ENCODE measurements at places on chromosomes 6 and 20.

DNA sequence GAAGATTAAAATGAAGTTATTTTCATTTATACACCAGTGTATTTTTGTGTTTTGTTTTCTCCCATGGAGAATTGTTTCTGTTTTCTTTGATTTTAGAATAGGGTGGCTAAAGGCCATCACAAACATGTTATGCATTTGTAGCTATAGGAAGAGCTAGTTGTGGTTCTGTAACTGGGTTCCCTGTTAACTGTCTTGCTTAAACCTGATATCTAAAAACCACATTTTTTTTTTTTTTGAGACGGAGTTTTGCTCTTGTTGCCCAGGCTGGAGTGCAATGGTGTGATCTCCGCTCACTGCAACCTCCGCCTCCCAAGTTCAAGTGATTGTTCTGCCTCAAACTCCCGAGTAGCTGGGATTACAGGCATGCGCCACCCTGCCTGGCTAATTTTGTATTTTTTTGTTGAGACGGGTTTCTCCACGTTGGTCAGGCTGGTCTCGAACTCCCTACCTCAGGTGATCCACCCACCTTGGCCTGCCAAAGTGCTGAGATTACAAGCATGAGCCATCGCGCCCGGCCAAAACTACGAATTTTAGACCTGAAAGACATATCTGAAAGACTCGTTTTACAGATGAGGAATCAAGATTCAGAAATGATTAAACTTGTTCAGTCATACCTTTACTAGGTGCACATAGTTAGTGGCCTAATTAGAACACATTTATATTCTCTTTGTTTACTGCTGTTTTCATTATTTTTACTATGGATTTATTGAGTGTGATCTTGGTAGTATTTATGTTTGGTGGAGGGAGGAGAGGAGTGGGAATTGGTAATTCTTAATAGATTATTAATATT is 18.0 kb downstream of the SCAF8 start:
- DNase-seq, result no peak

GRCh38 chr6:135311446-135312200 is 130.5 kb downstream of the MYB start:
- DNase-seq, result no peak

DNA sequence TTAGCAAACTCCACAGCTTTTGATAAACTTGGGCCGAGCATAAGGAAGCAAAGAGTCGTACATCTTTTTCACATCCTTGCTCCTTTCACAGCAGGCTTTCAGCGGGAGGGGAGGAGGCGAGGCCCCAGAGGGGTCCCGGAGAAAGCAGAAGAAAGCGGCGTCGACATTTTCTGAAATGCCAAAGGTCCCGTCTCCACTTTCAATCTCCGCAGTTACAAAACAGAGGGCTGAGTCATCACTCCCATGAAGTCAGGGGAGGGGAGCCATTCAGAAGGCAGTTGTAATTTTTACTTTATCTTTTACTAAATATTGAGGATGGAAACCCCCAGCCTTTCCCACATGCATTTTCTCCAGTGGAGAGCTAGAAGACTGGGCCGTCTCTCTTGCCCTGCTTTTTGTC is 174.2 kb upstream of the THBS2 start:
- DNase-seq, result no peak

DNA sequence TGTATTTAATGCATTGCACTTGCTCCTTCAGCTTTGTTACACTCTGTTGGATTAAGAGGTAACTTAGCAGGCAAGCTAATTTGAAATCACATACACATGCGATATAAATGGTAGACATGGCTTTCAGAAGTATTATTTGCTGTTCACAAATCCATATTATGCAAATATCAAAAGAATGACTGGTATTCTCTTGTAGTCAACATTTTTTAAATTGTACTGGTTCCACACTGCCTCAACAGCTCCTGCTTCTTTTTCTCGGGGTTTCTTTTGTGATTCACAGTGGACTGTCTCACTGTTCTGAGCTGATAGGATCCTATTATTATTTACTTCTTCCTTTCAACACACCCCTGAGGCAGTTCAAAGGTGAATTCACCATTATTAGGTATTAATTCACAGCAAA is 927.4 kb downstream of the KIF16B start:
- no peak for DNase-seq

- DNase-seq, result no peak
Measured at GRCh38 chr20:29119141-29119540, 2138.3 kb upstream of the DEFB115 start.

DNA sequence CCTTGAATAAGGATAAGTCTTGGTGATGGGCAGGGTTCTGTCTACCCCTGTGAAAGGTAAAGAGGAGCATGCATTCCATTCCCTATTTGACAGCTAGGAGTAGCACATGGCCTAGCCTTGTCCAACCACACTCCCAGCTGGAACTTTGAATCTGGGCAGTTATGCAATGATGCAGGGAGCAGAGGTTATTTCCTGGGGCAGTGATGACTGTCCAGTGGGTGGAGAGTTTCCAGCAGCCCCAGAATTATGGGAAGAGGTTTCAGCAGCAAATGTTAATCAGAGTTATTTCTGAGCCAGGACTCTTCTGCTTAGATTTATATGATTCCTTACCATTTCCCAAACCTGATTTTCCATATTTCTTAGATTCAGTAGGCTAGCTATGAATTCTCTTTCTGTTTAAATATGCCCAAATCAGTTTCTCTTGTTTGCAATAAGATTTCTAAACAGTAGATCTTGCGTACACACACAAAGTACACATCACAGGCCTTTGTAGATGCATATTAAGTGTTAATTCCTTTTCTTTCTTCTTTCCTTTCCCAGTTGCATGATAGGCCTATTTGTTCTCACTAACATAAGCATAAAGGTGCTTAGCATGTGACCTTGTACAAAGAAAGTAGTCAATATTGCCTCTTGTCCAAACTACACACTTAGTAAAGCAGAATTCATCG is 17.3 kb upstream of the TXLNB start:
- no peak for DNase-seq

- no peak for DNase-seq
Measured at GRCh38 chr6:75234126-75234865, 9.3 kb downstream of the COX7A2 start.

GRCh38 chr6:7680393-7681075 is 45.4 kb upstream of the BMP6 start:
- no peak for DNase-seq

DNA sequence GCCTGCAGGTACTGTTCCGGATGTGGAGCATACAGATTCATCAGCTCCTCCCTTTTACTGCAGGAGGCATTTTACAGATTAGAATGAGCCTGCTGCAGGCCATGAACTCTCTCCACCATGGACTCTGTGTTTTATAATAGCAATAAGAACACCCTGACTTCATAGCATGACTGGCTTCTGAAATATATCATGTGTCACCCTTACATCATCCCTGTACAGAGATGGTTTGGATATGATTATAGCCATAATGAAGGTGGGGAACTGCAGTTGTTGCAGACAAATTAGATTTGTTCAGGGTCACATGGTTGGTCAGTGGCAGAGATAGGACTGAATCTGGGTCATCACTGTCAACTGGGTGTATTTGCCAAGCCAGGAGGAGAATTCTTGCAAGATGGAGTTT is 100.7 kb downstream of the FOXO3 start:
- DNase-seq, result no peak

DNA sequence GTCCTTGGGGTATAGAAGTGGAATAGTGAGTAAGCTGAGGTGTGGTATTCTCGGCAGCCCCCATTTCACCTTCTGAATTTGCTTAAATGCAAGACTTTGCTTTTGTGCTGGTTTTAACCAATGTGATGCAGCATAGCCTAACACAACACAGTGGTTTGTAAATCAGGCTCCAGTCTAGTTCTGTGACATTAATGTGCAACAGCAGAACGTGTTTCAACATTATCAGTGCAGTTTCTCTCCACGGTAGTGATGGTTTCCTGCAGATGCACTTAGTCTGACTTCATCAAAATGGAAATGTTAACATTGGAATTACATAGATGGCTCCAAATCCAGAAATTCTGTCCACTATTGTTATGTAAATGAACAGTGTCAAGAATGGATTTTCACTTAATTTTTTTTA is 139.5 kb downstream of the ZFAND3 start:
- no peak for DNase-seq

DNA sequence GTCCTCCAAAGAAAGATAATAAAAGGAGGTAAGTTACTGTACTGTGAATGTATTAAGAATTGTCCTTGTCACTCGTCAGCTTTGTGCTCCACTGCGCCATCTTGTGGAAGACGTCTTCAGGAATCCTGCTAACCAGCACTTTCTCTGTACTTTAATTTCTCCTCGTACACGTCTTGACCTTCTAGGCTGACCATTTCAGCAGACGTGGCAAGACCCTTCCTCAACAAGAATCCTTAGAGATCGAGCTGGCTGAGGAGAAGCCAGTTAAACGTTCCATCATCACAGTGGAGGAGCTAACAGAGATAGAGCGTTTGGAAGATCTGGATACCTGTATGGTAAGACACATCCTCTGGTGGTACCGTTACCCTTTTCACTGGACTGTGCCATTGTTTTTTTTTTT is 95.5 kb upstream of the SCGN start:
- DNase-seq, result peak; percentile 71

GRCh38 chr6:154197196-154197860 is 158.3 kb downstream of the OPRM1 start:
- no peak for DNase-seq

DNA sequence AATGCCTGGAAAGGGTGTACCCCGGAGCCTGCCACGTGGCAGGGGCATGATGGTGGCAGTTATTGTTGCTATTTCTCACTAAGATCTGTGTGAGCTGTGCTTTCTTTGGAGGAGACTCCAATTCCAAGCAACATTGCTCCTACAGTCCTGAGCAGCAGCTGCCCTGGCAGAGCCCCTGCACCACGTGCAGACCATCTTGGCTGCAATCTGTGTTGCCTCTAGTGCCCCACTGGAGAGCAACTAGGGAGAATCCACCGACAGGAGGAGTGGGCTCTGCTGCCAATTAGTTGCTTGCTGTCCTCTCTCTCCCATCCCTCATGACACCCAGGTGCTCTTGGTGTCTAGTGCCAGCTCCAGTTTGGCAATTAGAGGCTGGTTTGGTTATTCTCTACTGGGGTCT is 116.0 kb downstream of the PXDC1 start:
- DNase-seq, result no peak

DNA sequence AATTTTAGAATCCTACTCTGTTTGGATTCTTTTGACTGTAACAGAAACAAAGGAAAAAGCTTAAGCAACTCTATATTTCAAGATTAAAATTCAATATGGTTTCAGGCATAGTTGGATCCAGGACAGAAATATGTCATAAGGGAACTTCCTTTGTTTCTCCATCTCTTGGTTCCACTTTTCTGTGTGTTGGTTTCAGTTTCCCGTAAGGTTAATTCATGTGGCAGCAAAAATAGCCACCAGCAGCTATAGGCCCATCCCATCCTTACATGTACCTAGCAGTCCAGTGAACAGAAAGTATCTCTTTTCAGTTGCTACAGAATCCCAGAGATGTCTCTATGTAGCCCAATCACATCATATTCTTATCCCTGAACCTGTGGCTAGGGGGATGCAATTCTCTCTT is 8.8 kb upstream of the FAM8A1 start:
- DNase-seq, result no peak

GRCh38 chr20:4018023-4018748 is 2.8 kb upstream of the RNF24 start:
- DNase-seq, result no peak

DNA sequence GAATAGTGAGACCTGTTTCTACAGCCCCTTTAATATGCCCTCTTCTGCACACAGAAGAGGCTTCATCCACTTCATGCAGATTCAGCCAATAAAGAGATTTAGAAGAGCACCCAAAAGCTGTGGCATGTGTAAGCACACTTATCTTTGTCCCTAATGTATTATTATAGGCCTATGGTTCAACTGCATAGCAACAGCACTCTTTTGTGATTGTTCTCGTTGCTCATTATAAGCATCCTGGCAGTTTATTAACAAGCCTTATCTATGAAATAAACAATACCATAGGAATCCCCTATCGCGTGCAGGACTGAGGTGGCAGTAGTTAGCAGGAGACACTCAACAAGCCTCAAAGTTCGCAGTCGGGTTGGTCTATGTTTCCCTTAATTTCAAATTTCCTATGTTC is 138.5 kb upstream of the BEND6 start:
- no peak for DNase-seq

GRCh38 chr6:91782802-91783201 is 1195.9 kb upstream of the MAP3K7 start:
- no peak for DNase-seq

DNA sequence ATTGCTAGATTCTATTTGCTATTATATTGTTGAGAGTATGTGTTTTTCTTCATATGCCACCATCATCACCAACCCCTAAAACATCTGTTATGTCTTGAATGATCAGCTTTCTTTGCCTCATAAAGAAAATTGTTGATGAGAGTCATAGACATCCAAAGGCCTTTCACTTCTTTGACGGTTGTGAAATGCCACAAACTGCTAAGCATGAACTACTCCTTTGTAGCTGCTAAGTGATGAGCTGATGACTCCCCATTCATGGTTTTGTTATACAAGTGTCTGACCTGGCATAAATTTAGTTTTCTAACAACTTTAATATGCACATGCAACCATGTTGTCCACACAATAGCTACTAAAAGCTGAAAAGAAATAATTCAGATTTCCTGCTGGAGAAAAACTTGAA is 684 bp upstream of the MED23 start:
- no peak for DNase-seq

DNA sequence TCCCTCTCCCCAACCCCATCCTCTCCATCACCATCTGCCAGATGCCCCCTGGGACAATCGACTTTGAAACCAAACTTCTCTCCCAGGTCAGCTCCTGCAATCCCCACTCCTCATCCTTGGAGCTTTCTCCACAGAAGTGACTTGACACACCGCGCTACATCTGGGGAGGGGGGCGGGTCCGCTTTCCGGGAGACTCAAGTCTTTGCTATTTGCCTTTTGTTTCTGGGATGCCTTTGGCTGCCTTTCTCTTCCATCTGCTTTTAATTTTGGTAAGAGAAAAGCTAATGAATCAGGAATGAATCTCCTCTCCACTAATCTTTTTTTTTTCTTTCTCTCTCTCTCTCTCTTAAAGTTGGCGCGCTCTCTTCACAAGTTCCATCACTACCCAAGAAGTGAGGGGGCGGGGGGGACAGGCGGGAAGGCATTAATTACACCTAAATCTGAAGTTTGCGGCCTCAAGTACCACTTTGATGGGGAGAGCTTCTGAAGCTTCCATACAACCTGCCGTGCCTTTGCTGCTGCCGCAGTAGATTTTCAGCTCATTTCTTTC is 664 bp upstream of the TPBG start:
- no peak for DNase-seq

DNA sequence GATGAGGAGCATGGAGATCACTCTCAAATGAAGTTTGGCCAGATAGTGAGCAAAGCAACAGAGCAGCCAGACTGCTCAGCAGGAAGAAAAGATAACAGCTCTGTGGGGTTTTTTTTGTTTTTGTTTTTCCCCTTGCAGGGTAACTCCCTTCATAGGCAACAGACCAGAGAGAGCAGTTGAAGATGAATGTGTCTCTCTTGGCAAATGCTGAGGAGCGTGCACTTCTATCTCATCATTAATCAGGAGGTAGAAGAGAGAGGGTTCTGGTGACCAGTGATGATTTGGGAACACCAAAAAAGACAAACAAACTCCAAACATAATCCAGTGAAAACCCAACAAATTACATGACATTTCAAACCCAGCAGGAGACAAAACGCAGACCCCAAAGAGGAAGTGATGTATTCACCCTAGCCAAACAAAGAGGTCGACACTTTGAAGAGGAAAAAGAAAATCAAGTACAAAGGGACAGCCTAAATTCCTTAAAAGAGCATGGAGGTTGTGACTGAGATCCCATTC is 66.2 kb upstream of the RREB1 start:
- no peak for DNase-seq
